ENCODE measurements at places on chromosomes 1 and 21.

GRCh38 chr1:223033658-223034057, 109.4 kb downstream of the TLR5 start:
- no peak for DNase-seq

DNA sequence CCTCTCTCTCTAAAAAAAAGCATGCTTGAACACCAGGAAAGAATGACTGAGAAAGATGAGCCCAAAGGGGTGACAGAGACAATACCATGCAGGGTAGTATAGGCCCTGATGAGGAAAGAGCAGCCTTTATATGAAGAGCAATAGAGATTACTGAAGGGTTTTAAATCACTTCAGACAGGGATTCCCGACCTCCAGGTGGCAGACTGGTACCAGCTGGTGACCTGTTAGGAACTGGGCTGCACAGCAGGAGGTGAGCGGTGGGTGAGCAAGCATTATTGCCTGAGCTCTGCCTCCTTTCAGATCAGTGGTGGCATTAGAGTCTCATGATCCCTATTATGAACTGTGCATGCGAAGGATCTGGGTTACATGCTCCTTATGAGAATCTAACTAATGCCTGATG, 30.8 kb upstream of the GTF2B start:
- DNase-seq, result no peak

DNA sequence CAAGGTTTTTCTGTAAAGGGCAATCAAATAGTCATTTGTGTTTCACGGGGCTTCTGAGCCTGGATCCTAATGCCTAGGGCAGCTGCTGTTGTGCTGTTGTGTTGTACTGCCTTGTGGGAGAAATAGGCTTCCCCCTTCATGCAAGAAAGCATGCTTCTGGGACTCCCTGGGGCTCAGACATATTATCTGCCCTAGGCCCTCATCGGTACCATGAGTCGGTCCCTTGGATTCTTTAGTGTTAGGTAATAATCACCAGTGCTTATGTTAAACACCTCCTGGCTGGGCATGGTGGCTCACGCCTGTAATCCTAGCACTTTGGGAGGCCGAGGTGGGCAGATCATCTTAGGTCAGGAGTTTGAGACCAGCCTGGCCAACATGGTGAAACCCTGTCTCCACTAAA, 245.9 kb downstream of the TNR start:
- DNase-seq, result no peak

DNA sequence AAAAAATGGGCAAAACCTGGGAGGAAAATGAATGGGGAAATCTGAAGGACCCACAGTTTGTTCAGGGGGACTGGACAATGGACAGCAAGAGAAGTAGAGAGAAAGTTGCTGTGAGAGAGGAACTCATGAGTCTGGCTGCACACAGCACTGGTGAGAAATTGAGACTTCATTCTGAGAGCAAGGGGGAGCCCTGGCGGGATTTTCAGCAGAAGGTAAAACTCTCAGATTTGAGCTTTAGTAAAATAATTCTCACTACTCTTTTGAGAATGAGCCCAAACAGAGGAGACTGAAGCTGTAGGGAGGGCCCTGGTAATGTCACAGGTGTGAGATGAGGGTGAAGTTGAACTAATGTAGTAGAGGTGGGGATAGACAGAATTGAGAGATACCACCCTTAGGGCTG, 438.6 kb downstream of the OMA1 start:
- DNase-seq, result no peak

GRCh38 chr1:236391008-236391407, 3.1 kb upstream of the EDARADD start:
- no peak for DNase-seq

- no peak for DNase-seq
Observed at GRCh38 chr1:156050376-156050775, 3.2 kb downstream of the UBQLN4 start.

DNA sequence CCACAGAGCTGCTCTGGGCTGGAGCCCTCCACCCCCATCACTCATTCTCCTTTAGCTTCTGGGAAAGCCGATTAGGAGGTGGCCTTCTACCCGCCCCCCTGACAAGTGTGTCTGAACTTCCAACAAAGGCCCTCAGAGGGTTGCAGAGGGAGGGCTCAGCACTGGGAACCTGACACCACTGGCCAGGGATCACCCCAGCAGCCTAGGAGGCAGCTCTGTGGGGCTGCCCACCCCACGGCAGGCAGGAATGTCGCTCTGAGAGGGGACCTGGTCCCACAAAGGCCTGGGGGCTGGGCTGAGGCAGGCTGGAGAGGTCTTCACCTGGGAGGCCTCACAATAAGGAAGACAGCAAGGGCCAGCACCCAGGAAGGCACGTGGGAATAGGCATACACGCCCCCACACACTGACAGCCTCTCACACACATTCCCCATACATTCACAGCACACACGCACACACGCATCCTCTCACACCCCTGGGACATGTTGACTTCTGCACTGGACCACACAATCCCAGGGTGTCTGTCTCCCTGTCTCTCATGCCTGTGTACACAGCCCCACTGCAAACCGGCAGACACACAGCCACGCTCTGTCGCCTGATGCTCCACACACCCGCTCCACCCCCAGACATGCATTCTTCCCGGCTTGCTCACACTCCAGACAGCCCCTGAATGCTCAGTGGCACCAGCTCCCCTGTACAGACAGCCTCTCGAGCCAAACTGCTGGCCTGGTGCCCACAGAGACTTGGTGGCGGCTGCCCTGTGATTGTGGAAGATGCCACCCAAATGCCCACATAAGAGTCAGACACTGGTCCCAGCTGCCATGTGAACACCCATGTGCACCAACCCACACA, 30.7 kb downstream of the DMBX1 start:
- peak; percentile 72 for DNase-seq

DNA sequence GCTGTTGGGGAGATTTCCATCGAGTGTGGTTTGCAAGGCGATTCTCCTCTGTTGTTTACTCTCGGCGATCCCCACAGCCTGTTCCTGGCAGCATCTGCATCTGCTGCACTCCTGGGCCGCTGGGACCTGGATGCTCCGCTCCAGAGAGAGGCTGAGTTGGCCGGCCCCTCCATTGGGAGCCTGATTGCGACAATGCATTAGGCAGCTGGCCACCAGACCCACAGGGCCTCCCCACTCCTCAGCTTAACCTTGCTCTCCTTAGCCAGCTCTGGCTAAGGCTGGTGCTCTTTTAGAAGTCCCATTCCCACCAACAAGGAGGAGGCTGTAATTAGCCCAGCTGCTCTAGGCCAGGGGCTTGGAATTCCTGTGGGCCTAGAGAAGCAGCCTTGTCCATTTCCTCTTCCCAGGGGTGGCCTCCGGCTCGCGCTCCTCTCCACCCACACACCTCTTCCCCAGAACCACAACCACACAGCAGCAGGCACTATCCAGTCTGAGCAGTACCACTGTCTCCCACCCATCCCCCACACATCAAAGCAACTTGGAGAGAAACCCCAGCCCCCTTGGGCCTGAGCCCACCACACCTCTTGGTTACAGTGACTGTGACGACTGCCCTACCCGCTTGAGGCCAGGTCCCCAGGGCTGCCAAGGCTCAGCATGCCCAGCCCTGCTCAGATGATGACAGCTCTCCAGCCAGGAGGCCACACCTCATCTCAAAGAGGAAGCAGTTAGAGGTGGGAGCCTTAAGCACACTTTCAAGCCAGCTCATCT, 193.8 kb upstream of the EDN2 start:
- no peak for DNase-seq

GRCh38 chr1:31264790-31265386, 25.2 kb upstream of the NKAIN1 start:
- no peak for DNase-seq

- DNase-seq, result peak; percentile 27
Observed at GRCh38 chr1:204398197-204399125, 13.2 kb downstream of the PPP1R15B start.

- no peak for DNase-seq
Observed at GRCh38 chr21:15560383-15561056, 169.3 kb upstream of the USP25 start.

DNA sequence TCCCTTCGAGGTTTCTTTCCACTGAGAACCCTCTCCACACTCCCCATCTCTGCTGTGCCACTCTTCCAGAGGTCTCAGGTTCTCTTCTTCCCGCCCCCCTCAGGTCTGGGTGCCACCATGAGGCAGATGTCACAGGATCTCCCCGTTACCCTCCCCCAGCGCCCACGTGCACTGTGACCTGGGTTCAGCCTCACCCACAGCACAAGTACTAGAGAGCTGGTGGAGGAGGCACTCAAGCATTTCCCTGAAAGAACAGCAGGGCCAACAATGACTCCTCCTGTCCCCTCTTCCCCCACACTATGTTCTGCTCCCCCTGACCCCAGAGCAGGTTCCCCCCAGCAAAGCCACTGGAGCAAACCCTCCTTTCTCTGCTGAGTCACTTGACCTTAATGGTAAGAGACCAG, 14.3 kb downstream of the PLEKHA6 start:
- DNase-seq, result no peak

- no peak for DNase-seq
Observed at GRCh38 chr1:186418503-186418902, 42.4 kb downstream of the PDC start.

- DNase-seq, result no peak
Observed at GRCh38 chr1:19754482-19754881, 45.2 kb downstream of the TMCO4 start.

GRCh38 chr1:180283098-180283497, 53.0 kb downstream of the LHX4 start:
- no peak for DNase-seq

GRCh38 chr1:61184714-61185106, 102.3 kb downstream of the NFIA start:
- DNase-seq, result no peak

DNA sequence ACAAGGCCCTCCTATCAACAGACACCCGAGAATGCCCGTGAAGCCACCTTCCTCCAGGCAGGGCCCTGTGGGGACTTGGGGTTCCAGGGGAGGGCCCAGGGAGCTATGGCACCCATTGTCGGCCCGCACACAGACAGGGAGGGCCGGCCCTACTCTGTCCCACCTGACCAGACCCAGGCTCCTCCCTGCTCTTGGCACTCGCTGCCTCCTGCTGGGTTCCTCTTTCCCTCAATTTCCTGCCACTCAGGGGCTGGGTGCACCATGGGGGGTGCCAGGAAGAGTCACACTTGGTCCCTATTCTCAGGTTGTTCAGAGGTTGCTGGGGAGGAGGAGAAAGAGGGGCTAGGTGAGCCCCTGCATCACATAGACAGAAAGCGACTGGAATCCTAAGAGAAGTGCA, 8.0 kb upstream of the OXCT2 start:
- no peak for DNase-seq

DNA sequence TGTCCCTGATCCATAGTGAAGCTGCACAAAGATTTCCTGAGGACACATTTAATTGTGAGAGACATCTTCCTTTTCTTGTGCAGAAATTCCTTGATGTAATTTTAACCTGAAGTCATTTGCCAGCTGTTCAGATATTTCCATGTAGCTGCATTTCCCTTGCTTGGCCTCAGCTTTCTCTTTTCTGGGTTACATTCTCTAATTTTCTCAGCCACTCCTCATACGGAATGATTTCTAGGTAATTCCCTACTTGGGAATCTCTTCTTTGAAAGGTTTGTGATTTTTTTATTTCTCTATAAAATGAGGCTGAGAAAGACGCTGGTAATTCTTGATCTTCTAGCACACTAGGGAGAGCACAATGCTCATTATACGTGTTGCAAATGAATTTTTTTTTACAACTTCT, 199.0 kb downstream of the PCP4 start:
- no peak for DNase-seq

- DNase-seq, result no peak
Observed at GRCh38 chr1:246280551-246280950, 226.5 kb downstream of the SMYD3 start.

DNA sequence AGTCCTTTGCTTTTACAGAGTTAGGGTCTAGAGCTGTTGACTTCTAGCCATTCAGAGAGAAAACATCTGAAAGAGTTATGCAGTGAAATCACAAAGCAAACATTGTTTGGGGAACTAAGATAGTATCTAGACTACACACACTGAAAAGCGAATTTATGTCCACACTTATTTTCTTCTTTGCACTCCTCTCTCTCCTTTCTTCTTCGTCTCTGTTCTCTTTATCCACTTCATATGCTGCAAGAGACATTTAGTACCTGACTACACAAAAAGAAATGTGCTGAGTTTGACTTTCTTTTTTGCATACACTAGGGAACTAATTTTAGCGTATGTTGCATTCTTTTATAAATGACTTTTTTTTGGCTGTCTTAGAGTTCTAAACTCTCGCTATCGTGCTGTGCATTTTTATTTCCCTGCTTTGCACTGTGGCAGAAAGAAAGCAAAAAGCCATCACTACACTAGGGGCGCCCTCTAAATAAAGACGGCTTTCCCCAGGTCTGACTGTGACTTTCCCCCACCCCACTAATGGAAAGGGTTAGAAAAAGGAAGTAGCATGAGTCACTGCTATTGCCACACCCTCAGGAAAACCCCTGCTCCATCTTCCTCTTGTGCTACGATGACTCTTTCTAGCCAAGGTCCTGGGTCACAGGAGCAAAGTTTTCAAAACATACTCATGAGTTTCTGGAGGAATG, 65.7 kb downstream of the MAP3K7CL start:
- DNase-seq, result peak; percentile 89

DNA sequence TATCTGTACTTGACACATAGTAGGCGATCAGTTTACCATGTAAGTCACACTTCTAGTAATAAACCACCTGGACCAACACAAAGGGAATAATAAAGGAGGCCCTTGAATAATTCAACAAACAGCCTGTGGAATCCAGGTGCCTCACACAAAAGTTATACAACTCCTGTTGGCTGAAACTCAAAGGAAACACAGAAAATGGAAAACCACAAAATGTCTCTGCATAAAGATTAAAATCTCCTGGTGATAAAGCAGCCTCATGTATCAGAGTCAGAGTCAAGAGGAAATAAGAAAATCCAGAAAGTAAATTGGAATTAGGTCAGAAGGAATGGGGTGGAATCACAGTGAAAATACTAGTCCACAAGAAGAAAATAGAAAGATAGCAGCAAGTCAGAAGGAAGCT, 592.5 kb downstream of the NPHP4 start:
- DNase-seq, result no peak

GRCh38 chr1:167683641-167684502, 37.9 kb upstream of the MPZL1 start:
- no peak for DNase-seq
